ENCODE measurements at places on chromosomes 13 and 19. TPM values are rescaled to one million over a fixed set of nuclear protein-coding genes. Genes with fewer than 3 reads are reported as not detected.

- DNase-seq, result no peak
Observed at GRCh38 chr13:113542751-113543424, 41.7 kb upstream of the TFDP1 start.

GRCh38 chr13:46332772-46333171 is 54.3 kb downstream of the RUBCNL start:
- DNase-seq, result no peak

DNA sequence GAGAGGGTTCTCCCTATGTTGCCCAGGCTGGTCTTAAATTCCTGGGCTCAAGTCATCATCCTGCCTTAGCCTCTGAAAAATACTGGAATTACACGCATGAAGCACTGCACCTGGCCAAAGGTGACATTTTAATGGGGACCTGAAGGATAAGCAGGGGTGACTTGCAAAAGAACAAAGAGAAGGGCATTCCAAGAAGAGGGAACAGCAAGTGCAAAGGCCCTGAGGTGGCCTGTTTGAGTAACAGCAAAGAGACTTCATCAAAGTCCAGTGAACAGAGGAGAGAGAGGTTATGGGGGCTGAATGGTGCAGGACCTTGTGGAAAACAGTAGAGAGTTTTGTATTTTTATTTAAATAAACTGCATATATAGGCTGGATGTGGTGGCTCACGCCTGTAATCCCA is 4.1 kb downstream of the CA11 start:
- DNase-seq, result no peak

GRCh38 chr19:42113641-42114348 is 18.5 kb downstream of the POU2F2 start:
- DNase-seq, result no peak

GRCh38 chr13:113207890-113208420 is 514 bp downstream of the PCID2 start:
- no peak for DNase-seq

DNA sequence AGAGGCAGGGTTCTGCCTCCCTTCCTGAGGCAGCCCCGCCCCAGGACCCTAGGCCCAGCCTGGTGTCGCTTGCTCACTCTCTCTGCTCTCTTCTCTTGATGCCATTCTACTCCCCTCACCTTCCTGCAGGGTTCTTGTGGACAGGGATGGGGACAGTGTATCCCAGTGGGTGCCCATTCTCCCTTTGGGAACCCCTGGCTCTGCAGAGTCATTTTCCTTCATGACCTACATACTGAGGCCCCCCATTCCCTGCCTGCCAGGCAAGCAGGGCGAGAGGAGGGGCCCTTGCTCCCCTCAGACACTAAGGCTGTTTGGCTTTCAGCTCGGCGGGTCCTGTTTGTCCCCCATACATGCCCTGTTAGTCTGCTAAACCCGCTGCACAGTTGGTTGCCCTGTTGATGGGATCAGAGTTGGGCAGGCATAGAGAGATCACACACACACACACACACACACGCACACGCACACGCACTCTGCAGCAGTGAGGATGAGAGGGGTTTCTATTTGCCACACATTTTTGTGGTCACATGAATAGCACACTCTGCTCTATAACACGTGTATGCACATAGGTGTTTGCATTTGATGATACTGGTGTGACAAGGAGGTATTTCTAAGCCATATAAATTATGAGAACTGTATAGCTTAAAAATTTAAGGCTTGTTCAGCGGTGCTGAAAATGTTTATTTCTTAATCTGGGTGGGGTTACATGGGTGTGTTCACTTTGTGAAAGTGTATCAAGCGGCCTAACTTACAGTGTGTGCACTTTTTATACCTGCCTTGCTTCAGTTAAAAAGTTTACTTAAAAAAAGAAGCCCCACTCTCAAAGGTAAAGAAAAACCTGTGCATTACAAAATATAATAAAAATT is 20.3 kb downstream of the NFIX start:
- DNase-seq, result no peak

DNA sequence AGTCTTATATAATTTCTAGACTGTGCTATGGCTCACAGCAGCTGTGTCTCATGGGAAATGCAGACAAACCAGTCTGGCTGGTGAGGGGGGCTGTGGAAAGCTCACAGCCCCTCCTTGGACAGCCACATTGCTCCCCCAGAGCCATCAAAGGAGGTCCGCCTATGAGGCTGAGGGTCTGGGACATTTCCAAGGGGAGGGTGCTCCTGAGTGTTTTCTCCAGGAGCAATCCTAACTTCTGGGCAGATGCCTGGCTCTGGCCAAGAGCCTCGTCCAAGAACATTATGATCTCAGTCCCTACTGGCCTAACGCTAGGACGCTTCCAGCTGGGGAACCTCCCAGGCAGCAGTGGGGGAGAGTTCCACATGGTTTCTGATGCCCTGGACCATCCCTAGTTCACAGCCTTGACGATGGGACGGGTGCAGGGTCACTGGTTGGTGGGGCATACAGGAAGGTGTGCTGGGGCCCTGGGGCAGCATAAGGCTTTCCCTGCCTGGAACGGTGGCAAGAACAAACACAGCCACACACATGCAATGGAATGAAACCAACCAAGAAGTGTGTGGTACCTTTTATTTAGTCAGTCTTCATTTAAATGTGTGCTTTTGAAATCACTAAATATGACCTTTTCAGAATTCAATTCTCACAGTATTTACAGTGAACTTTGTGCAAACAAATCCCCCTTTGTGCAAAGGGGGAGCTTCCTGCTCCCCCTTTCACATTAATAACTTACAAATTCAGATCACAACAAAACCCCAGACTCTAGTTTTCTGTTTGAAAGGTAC is 60.6 kb downstream of the CDADC1 start:
- peak; percentile 83 for DNase-seq

DNA sequence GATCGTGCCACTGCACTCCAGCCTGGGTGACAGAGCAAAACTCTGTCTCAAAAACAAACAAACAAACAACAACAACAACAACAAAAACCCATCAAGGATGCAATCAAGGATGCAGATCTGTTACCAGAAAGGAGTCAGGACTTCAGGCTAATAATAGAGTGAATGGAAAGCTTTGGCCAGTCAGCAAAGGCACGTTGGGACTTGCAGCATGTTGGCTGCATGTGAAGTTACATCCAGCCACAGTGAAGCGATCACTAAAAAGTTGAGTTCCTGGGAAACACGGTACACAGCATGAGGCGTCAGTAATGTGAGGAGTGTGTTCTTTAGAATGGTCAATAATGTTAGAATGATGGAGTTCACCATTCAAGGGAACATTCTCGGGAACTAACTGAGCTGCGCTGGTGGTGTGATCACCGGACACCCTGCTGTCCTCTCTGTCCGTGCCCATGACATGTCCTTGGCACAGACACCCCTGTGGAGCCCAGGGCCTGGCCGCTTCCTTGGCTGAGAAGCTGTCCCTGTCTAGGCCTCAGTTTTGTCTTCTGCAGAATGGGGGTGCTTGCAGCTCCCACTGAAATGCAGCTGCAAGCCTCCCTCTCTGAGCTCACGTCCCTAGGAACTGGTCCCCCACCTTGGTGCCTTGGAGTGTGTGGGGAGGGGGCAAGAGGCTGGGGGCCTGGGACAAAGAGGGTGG is 2.3 kb upstream of the LGALS7B start:
- DNase-seq, result no peak

The EPSTI1 gene
- total RNA-seq, result not detected

Data from stomach (tissue), 19 donors.